ENCODE measurements at places on chromosomes 5 and 9.

- DNase-seq, result peak; percentile 54
Observed at GRCh38 chr9:127574072-127574993, 37.7 kb upstream of the STXBP1 start.

- no peak for DNase-seq
Observed at GRCh38 chr5:153237671-153238332, 252.7 kb upstream of the GRIA1 start.

DNA sequence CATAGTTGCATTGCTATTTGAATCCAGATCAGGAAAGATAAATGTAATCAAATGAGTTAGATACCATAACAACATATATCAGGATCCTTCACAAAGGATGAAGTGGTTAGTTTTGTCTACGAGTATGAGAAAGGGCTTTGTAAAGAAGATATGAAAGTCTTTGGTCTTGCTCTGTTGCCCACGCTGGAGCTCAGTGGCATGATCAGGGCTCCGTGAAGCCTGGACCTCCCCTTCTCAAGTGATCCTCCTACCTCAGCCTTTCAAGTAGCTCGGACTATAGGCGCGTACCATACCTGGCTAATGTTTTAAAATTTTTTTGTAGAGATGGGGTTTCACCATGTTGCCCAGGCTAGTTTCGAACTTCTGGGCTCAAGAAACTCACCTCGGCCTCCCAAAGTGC lies 1.8 kb downstream of the SMC5 start:
- DNase-seq, result no peak

DNA sequence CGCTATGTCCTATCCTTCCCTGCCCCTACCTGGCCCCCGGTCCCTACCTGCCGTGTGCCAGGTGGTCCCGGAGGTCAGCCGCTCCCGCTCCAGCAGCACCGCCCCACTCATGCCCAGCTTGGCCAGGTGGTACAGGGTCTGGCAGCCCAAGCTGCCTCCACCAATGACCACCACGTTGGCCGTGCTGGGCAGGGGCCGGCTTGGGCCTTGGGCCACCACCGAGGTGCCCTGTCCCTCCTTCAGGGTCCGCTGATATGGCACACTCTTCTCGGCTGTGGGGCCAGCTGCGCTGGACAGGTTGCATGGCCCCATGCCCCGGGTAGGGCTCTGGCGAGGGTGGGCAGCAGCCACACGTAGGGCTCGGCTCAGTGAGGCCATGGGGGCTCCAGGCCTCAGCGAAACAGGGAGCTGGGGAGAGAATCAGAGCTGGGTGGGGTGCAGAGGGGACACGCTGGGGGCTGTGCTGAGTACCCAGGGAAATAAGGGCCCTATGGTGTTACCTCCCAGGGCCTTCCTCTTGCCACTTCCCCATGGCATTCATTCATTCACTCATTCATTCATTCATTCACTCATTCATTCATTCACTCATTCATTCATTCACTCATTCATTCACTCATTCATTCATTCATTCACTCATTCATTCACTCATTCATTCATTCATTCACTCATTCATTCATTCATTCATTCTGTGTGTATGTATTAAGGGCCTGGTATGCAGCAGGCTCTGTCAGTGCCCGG lies 4.2 kb downstream of the SARDH start:
- DNase-seq, result no peak

DNA sequence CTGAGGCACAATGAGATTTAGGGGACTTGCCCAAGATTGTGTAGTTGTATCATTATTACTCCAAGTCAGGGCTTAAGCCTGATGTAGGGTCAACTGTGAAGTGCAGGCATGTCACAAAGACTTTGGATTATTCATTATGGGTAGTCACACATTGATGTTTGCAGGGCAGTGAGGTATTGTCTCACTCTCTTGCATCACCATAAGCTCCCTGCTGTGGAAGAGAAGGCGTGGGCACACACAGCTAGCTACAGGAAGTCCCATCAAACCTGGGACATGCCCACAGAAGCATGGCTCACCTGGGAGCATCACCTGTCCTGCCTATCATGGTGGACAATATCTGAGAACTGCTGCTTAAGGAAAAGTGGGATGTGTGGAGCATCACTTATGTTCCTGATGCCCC lies 42.1 kb downstream of the TMOD1 start:
- DNase-seq, result no peak

DNA sequence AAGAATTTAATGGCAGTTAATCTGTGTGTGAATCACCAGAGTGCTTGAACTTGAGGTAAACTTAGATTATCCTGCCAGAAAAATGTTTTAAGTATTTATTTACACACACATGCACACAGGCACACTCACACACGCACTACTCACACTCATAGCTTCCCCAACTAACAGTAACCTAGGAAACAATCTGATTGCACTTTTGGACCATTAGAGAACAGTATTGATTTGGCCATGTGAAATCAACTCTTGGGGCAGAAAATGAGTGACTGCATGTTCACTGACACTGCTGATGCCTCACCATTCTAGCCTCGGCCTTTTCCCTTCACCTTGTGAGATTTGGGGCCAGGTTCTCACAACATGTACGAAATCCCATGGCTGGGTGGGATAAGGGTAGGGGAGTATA lies 64.1 kb downstream of the SLC1A3 start:
- DNase-seq, result no peak

GRCh38 chr9:72460342-72461312 lies 60.8 kb upstream of the TMC1 start:
- DNase-seq, result no peak

DNA sequence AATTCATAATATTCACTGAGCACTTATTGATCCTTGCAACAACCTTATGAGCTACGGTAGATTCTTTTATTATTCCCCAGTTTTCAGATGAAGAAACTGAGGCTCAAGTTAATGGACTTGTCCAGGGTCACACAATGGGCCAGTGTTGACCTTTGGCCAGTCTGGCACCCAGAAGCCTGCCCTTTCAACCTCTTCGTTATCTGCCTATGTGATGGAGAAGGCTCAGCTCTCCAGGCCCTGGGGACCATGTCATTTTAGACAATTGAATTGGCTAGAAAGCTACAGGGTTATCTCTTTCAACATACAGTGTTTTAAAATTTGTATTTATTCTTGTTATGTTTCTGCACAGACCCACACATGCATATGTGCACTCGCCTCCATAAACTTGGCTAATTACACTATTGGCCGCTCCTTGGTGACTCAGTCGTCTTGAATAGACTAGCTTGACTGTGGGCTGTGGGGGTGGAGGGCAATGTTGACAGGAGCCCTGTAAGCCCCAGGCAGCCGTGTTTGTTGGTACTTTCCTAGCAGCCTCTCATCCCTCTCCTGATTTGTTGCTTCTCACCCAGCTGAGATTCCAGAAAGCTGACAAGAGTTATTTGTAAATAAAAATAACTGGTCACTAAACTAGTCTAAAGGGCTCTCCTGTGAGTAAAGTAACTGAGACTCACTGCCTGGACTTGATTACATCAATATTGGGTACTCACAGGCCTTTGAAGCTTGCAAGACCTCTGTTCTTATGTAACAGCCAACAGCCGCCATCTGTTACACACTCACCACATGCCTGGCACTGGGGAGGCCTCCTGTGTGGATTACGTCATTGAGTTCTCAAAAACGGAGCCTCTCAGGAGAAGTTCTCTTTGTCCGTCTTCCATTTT lies 8.5 kb upstream of the ANGPTL2 start:
- DNase-seq, result peak; percentile 99

DNA sequence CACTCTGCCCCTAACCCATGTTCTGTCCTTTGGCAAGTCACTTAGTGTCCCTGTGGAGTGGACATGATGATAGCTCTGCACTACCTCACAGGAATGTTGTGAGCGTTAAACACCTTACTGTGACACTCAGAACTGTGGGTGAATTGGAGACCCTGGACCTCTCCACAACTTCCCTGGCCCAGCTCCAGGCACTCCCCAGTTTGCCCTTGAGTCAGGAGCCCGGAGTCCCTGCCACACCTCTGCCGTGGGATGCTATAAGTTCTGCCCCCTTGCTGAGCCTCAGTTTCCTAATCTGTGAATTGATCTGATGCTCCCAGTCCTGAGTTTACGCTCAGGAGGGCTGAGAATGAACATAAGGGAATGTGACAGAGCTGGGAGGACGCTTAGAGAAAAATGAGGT lies 34.4 kb downstream of the GSN start:
- DNase-seq, result no peak

DNA sequence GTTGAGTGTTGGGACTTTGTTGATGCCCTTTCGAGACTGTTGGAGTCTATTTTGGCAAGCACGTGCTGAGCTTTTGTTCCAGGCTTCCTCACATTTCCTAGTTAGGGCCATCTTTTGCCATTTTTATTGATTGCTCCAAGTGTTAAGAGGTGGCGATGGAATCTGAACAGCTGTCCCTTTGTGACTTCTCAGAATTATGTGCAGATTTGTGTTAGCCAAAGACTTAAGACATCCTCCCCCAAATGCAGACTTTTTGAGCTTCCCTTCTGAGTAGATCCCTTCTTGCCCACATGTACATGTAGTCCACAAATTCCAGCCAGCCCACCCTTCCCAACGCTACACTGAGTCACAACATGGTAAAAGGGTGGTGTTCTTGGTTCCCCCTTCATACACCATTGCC lies 59.2 kb downstream of the SPIN1 start:
- DNase-seq, result no peak

DNA sequence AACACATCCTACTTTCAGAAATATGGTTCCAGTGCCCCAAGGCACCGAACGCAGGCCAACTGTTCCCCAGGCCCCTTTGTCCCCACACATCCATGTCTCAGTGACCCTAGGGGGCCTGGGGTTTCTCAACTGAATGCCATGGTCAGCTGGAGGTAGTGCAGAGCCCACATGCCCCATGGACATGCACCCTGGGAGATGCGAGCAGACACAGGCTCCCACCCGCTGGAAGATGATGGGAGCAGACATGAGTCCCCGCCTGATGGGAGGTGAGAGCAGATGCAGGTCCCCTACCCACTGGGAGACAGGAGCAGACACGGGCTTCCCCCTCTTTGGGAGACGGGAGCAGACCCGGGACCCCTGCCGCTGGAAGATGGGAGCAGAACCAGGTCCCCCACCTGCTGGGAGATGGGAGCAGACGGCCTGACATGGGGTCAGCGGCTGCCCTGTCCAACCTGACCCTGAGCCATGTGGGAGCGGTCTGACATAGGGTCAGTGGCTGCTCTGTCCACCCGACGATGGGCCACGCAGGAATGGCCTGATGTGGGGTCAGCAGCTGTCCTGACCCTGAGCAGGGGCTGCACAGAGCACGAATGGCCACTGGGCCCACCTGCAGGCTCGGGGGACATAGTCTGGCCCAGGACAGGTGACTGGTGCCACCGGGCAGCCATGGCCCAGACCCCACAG lies 18.4 kb downstream of the ZDHHC11B start:
- DNase-seq, result no peak

DNA sequence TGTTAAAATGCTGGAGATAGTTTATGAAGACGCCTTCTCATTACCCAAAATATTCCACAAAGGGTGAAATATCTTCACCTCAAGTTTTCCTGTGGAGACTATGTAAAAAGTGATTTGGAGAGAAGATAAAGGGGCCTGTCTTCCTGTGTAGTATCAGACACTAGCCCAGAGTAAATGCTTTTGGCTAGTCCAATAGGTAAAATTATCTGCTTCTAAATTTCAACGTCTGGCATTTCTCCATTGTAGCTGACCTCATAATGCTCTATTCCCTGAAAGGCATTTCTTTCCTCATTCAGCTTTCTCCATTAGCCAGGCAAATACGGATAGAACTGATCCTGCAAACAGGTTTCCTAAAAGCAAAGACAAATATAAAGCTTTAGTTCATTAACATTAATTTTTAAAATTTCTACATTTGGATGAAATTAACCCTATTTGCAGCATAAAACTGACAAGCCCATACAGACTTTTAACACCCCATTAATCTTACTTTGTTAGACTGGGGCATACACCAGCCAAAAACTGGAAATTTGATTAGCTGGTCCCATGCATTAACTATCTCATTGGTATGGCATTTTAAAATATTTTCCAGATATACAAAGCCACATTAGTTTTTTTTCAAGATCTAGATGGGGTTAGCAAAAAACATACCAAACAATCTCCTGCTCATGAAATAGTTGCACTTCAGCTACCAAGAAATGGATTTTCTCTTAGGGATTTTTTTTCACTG lies 548.8 kb downstream of the EFNA5 start:
- no peak for DNase-seq

DNA sequence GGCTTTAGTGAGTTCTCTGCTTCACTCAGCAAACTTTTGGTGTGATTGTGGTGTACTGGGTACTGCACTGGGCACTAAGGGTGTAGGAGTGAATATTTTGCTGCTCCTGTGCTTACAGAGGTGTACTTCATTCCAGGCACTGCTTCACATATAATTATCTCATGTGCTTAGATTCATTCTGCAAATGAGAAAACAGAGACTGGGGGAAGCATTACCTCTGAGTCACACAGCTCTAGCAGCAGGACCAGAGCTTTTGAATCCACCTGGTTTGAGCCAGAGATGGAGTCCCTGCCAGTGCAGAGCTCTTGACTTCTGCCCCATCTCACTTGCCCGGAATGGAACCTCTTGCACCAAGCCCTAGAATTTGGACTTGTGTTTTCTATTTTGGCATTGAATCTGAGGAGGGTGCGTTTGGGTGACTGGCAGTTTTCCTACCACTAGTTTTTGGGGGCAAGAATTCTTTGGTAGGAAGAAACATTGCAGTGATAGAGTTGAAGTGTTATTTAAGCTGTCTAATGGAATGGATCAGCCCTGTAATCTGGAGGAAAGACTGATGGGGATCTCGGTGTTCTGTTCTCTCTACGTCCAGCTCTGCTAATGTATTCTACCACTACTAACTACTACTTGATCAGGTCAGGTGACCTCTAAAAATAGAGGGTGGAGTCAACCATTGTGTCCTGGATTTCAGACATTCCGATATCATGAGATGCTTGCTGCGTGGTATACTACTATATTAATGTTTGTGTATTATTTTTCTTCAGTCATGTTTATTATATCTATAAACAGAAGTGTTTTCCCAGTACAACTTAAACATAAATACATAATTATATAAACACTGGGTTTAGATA lies 2.5 kb downstream of the ARHGAP26 start:
- no peak for DNase-seq

All from NCI-H524 (cell line).